NCI-H1417 (cell line): ENCODE measurements at places on chromosomes 16 and 17.

- DNase-seq: no peak
These were observed 180.8 kb downstream of the FTO start for GRCh38 chr16:53884748-53885147.

DNA sequence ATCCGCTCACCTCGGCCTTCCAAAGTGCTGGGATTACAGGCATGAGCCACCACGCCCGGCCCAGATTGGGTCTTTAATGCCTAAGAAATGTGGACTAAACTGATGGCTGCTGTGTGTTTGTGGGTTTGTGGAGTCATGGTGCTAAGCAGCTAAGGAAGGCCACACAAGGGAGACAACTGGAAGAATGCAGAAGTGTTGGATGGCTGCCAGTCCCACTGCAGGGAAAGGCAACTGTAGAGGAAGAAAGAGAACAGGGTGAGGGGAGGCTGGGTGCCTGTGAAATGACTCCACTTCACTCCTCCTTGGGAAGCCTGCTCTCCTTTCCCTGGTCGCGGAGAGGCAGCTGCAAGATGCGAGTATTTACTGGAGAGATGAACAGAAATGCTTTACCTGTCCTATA lies 23.5 kb upstream of the SIAH1 start:
- DNase-seq: no peak

GRCh38 chr16:84155771-84156170 lies 10.7 kb downstream of the DNAAF1 start:
- no peak for DNase-seq

DNA sequence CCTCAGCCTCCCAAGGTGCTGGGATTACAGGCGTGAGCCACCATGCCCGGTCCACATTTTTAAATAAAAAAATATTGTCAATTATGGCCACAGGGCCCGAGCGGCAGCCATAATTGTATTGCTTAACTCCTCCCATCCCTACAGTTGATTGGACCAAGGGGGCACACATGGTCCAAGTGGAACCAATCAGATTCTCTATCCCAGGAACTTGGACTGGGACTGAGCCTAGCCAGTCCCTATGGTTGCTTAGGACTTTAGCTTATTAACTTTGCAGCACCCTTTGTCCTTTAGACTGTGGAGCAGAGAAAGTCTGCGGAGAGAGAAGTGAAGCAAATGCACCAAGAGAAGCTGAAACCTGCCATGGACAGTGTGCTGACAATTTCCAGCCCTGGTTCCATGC lies 5.5 kb upstream of the RDM1 start:
- DNase-seq: no peak

DNA sequence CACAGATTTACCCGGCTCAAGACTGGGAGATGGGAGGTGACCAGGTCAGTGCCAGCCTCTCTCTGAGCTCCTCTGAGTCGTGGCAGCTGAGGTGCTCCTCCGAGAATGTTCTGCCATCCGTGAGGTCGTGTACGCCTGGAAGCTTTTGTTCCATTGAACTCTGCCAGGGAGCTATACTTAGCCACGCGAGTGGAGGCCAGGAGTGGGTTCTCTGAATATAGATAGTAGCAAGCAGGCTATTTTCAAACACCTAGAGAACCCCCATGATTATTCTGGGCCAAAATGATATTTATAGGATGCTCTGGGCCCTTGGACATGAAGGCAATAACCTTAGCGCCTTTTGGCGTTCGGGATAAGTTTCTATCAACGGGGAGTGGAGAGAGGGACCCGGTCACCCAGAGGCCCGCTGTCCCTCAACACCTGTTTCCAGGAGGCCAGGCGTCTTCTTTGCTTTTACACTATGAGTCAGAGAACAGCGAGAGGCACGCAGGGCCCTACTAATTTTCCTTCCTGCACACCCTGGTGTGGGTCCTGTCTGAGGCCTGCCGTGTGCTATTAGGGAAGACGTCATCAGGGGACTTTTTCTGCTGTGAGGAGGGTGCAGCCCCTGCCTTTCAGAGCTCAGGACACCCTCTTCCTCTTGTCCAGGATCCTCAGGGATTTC lies 11.0 kb upstream of the MVD start:
- no peak for DNase-seq

- DNase-seq: no peak
These were observed 83.8 kb downstream of the NETO2 start for GRCh38 chr16:47059991-47060390.

GRCh38 chr17:31627960-31628359 lies 231.1 kb downstream of the COPRS start:
- DNase-seq: no peak

GRCh38 chr17:32664936-32665583 lies 178.3 kb downstream of the CDK5R1 start:
- DNase-seq: no peak

- DNase-seq: no peak
These were observed 54.5 kb upstream of the ANKFN1 start for GRCh38 chr17:56098746-56099145.

DNA sequence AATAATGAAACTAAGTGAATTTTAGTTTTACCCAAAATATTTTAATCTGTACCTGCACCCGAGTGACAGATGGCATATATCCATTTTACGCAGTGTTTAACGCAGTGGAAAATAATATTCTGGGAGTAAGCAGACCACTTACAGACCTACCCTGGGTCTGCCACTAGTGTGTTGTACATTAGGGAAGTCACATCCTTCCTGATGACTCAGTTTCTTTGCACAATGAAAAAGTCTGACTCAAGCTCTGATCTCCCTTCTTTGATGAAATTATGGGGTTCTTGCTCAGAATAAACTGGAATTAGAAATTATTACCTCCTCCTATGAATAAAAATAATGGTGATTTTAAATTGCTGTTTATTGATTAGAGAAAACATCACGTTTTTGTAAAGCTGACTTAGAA lies 123.2 kb upstream of the AXIN2 start:
- no peak for DNase-seq

GRCh38 chr16:85908889-85909589 lies 10.1 kb downstream of the IRF8 start:
- DNase-seq: no peak

GRCh38 chr16:5321930-5322329 lies 224.3 kb upstream of the EEF2KMT start:
- DNase-seq: no peak

DNA sequence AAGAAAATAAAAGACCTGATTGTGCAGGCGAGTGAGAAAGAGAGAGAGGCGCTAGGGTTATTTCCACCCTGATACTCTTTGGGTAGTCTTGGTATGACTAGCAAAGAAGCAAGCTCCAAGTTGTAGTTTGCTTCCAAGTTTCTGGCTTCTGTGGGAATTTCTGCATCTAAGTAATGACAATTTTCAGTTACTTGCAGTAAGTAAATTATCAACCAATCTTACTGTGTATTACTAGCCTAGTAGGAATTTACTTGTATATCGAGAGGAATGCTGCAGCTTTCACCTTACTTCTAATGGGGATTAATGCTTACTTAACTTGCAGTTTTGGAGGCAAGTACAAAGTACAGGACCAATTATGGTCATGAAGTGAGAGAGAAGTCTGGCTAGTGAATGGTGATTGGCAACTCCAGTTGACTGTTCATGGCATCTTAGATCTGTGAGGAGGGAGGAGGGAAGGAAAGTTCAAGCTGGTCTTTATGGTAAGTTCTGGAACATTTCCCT lies 31.9 kb downstream of the TENT4B start:
- DNase-seq: no peak
